ENCODE measurements at places on chromosomes 5 and 9.

- no peak for DNase-seq
Measured at GRCh38 chr5:155193483-155194107, 180.0 kb downstream of the KIF4B start.

DNA sequence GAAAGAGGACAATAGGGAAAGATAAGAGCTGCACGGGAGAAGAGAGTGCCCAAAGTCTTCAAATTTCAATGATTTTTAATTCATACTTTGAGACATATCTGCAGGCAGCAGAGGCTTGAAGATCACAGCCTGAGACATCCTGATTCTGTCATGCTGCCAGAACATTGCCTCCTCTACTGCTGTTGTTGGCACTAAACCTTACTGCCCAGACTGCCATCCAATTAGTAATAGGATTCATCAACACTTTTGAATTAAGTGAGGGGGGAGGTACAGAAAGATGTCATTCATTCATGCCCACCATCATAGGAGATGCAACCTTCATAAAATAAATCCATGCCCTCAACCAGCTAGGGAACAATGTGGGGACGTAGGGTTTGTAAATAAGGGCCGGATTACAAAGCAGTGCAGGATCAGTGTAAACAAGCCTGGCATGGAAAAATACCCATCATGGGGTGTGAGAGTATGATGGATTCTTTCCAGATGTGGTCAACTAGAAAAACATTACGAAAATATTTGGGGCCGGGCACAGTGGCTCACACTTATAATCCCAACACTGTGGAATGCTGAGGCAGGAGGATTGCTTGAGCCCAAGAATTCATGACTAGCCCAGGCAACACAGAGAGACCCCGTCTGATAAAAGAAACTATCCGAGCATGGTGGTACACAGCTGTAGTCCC, 122.1 kb upstream of the DAPK1 start:
- no peak for DNase-seq

DNA sequence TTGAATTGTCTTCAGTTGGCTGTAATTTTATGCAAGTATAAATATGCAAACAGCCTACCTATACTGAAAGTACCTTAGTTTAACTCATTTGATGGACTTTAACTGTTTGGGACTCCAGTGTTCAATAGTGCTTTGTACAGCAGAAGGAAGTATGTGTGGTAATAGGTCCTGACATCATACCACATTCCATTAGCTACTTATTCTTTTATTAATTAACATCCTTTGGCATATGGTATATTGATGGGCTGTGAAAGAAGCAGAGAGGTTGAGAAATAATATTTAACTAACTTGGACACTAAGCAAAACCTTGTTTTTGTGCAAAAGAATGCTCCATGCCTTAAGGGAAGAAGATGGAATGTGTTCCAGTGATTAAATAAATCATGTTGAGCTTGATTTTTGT, 97.6 kb upstream of the SEMA6A start:
- no peak for DNase-seq

DNA sequence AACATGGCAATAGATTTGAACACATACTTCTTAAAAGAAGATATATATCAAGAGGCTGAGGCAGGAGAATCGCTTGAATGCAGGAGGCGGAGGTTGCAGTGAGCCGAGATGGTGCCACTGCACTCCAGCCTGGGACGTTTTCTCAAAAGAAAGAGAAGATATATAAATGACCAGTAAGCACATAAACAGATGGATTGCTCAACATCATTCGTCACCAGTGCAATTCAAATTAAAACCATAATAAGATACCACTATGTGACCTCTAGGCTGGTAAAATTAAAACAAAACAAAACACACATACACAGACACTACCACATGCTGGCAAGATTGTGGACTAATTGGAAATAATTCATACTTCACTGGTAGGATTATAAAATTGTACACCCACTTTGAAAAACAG, 5.3 kb upstream of the TXN start:
- no peak for DNase-seq

GRCh38 chr5:75611311-75612225, at the start of gene ANKDD1B:
ANKDD1B (plus strand) TSS chr5:75611453; CDS start chr5:75611635, 182 bp downstream.
- DNase-seq: peak; percentile 73

DNA sequence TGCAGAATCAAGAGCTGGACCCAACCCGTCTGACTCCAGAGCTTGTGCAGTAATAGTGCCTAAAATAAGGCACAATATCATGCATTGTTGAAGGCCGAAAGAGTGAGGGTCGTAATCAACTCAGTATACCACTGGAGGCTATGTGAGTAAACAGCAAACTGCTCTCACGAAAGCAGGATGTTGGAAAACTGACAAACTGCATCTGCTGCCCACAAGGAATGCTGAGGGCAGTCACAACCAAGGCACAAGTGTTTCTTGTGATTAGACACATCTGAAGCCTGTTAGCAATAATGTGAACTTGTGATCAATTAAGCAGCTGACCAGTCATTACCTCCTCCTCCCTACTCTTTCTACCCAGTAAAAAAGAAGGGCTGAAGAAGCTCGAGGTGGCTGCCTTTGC, 48.8 kb downstream of the TRPM3 start:
- DNase-seq: no peak

DNA sequence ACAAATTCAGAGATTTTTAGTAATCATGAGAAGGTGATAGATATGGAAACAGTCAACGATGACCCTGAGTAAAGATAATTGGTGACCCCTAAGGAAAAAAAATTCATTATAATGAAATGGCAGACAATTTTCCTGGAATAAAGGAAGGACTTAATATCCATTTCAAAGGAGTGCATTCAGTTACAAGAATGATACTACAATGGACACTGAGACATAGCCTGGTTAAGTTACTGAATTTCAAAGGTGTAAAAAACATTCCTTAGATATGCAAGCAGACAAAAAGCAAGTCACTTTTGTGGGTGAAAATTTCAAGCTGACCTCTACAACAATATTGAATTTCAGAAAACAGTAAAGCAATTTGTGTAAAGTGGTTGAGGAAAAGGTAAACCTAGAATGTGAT, 1012.5 kb upstream of the SEMA6A start:
- no peak for DNase-seq

- DNase-seq: no peak
Measured at GRCh38 chr5:164175083-164175482, 669.7 kb downstream of the MAT2B start.

DNA sequence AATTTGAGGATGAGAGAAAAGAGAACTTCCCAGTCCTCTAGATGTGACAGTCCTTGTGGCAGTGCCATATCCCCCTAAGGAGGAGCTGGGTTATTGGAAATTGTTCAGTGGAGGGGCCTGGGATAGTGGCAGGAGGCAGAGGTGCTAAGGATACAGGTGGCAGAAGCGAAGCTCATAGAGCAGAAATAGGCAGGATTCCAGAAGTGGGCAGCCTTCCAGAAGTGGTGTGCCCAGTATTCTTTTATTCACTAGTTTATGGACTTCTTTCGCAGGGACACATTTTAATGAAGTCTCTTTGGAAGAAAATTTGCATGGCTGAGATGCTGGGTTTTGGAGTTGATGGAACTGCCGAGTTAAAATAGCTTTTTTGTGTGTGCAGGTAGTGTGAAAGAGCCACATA, 6.8 kb downstream of the PIK3R1 start:
- no peak for DNase-seq

- DNase-seq: no peak
Measured at GRCh38 chr5:122985954-122986721, 50.4 kb downstream of the PPIC start.

DNA sequence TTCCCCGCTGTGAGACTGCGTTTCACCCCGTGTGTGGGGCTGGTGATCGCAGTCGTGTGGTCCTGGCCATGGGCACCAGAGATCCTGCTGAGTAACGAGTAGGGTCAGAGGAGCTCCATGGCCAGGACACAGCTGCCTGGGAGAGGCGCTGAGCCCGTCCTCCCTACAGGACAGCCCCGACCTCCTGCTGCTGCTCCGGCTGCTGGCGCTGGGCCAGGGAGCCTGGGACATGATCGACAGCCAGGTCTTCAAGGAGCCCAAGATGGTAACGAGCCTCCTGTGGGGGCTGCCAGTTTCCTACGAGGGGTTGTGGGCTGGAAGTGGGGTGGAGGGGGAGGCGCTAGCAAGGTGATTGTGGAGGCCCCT, 11.0 kb downstream of the NELFB start:
- DNase-seq: no peak

GRCh38 chr9:1871626-1872419, 143.3 kb upstream of the SMARCA2 start:
- peak; percentile 0 for DNase-seq

DNA sequence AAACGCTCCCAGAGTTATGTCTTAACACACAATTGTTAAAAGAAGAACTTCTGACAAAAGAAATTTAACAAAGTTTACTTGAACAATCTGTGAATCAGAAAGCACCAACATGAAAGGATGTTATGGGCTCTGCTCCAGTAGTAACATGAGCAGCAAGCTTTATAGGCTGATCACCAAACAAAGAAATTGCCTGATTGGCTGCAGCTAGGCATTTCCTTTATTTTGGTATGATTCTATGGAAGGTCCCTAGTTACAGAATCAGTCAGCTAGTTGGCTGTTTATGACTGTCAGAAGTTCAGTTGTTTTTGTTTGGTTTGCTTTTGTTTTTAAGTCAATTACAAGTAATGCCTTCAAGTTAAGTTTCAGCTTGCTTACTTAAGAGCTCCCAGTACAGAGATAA, 102.4 kb upstream of the SMC2 start:
- DNase-seq: no peak

- DNase-seq: peak; percentile 72
Measured at GRCh38 chr5:66306105-66306843, 162.2 kb downstream of the SREK1 start.

DNA sequence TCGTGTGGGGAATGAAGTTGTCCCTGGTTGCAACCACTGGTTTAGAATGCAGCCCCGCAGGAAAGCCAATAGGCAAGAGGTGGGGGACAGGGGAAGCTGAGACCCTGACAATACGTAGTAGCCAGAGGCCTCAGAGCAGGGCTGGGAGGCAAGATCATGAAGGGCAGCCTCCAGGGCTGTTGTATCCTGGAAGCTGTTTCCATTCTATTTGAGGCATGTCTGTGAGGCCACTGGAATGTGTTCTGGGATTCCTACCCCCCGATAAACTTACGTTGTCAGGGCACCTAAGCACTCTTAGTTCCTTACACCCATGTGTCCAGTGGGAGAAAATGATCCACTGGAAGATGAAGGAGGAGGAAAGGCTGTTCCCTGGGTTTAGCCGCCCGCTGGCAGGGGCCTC, 177.3 kb downstream of the CFAP90 start:
- no peak for DNase-seq

GRCh38 chr5:85929713-85930112, 688.0 kb upstream of the COX7C start:
- no peak for DNase-seq

GRCh38 chr9:90853945-90854344, 52.3 kb downstream of the SYK start:
- no peak for DNase-seq

DNA sequence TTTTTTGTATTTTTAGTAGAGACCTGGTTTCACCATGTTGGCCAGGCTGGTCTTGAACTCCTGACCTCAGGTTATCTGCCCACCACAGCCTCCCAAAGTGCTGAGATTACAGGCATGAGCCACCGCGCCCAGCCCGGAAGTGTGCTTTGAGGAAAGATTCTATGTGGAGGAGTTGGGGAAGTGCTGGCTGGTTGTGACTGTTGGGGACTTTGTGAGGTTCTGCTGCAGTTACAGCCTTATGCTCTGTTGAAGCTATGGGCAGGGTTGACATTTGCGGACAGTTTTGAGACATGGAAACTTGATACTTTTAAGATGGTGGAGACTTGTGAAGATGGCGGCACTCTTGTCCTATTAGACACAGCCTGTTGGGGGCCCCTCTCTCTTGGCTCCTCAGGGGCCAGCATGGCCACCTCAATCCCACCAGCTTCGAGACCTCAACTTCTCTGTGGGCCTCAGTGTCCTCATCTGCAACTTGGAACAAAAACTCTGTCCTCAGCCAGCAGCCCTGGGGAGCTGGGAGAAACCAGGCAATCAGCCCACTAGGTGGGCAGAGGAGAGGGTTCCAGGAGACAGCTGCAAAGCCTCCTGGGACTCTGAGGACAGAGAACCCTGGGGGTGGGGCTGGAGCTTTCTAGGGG, 24.9 kb downstream of the C9orf50 start:
- DNase-seq: no peak

GRCh38 chr5:54531546-54531945, 14.0 kb downstream of the SNX18 start:
- DNase-seq: no peak

GRCh38 chr5:158943057-158943456, 156.7 kb downstream of the EBF1 start:
- DNase-seq: no peak

- DNase-seq: no peak
Measured at GRCh38 chr5:151123897-151124751, 33.5 kb downstream of the ANXA6 start.

DNA sequence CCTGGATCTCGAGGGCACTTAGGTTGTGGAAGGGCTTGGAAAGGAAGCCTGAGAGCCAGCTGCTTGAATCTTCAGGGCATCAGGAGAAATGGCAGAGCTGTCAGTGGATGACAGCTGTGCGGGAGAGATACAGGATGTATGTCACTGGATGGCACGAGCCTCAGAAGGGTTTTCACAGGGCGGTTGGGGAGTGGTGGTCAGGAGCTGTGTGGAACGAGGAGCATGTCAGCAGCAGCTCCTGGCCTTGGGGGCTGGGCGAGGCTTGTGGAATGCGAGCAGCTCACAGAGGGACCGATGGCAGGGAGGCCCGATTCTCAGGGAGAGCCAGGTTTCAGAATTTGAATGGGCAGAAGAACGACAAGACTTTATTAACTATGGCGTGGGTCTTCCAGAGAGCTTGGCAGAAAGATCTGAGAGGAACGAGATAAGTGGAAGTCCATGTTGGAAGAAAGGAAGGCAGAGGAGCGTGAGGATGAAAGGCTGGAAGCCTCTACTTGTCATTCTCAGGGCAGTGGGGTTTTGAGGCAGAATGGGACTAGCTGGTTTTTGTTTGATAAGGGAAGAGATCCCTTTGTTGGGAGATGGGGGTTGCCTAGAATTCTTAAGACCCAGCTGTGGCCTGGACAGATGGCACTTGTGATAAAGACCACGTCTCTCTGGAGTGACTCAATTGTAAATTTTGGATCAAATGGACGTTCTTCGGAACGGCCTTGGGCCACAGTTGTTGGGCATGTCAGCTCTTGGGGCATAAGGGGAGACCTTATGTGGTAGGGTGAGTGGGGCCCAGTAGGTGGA, 60.3 kb downstream of the SNX30 start:
- DNase-seq: no peak

- DNase-seq: no peak
Measured at GRCh38 chr5:178327931-178328711, 95.5 kb upstream of the PHYKPL start.

DNA sequence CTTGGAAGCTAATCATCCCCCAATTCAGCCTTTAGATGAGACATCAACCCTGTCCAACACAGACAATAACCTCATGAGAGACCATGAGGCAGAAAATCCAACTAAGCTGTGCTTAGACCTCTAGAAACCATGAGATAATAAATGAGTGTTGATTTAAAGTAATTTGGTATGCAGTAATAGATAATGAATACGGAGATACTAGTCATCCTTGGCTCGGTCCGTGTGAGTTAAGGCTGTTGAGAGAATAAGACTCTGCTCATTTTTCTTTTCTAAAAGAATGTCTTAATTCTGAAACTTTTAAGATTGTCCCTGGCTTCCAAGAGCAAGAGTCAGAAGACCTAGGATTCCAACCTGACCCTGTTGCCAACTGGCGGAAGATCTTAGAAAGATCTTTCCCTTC, 6.1 kb downstream of the TNC start:
- no peak for DNase-seq

GRCh38 chr5:176740702-176741496, 69.5 kb upstream of the UNC5A start:
- no peak for DNase-seq
